Transverse colon (tissue), 4 donors: ENCODE measurements at places on chromosomes 12 and 14.

DNA sequence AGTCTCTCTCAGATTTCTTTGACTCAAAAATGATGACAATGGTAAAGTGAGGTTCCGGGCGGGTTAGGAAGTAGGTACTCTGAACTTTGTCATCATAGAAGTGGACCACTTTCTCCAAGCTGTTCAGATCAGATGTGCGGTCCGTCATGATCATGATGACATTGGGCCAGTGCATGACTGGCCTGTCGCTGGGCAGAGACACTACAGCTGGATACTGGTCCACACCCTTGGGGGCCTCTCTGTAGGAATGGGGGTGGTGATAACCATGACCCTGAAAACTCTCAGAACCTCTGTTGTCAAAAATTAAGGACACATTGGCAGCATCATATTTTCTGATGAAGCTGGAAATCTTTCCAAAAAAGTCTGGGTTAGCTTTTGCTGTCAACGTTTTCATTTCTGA, 28.2 kb downstream of the KICS2 start:
- no peak for DNase-seq

- no peak for DNase-seq
These were observed 423 bp downstream of the FGD6 start for GRCh38 chr12:95216711-95217376.

DNA sequence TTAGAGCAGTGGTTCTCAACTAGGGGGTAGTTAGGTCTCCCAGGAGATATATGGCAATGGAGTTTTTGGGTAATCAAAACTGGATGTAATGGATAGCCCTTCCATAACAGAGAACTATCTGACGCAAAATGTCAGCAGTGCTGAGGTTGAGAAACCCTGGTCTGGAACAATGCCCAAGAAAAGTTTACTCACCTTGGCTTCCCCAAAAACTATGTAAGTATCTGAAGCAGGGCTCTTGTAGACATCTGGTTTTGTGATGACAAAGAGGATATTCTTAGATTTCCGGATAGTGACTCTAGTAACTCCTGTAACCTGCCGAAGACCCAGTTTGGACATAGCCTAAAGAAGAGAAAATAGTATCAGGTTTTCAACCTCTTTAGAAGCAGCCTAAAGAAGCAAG, 11.8 kb downstream of the NACA start:
- no peak for DNase-seq

- no peak for DNase-seq
These were observed 22.4 kb upstream of the LRRK2 start for GRCh38 chr12:40202095-40203059.

DNA sequence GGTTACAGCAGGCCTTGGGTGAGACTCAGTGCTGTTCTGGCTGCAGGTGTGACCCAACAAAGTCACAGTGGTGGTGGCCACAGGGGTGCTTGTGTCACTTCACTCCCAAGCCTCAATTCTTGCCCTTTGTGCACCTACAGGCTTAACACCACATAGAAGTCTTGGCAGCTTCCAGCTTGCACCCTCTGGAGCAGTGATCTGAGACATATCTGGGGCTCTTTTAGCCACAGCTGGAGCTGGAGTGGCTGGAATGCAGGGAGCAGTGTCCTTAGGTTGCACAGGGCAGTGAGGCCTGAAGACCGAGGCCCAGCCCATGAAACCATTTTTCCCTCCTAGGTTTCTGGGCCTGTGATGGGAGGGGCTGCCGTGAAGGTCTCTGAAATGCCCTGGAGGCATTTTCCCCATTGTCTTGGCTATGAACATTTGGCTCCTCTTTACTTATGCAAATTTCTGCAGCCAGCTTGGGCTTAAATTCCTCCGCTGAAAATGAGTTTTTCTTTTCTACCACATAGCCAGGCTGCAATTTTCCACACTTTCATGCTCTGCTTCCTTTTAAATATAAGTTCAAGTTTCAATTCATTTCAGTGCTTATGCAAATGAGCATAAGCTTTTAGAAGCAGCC, 37.7 kb downstream of the ADAM21 start:
- no peak for DNase-seq
